ENCODE measurements at places on chromosomes 12 and 14.
A peak's percentile ranks its signal among the peaks of the same experiment; 100 is the strongest.

GRCh38 chr12:53324113-53324778, 2.8 kb upstream of the AAAS start:
- ATAC-seq, result no peak

- no peak for ATAC-seq
These were observed 56.4 kb downstream of the CMKLR1 start for GRCh38 chr12:108282676-108283075.

- no peak for ATAC-seq
These were observed 1.3 kb upstream of the MYG1 start for GRCh38 chr12:53298164-53298563.

GRCh38 chr12:43407816-43408645, 144.0 kb downstream of the ADAMTS20 start:
- no peak for ATAC-seq

- ATAC-seq, result no peak
These were observed 169.7 kb downstream of the KCNA5 start for GRCh38 chr12:5213336-5213735.

DNA sequence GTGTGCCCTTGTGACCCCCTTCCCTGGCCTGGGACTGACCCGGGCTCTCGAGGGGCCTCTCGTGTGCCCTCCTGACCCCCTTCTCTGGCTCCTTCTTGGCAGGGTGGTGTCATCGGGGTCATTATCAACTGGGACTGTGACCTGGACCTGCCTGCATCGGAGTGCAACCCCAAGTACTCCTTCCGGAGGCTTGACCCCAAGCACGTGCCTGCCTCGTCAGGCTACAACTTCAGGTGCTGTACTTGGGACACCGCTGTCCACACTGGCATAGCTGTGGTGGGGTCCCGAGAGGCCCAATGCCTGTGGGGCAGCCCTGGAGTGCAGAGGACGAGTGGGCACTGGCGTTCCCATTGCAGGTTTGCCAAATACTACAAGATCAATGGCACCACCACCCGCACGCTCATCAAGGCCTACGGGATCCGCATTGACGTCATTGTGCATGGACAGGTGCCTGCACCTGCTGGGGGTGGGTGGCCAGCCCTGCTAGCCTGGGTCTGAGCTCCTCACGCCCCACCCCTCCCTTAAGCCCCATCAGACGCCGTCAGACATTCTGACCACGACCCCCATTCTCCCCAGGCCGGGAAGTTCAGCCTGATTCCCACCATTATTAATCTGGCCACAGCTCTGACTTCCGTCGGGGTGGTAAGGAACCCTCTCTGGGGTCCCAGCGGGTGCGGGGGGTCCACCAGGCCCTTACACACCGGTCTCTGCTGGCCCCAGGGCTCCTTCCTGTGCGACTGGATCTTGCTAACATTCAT, 2.5 kb downstream of the P2RX2 start:
- no peak for ATAC-seq

DNA sequence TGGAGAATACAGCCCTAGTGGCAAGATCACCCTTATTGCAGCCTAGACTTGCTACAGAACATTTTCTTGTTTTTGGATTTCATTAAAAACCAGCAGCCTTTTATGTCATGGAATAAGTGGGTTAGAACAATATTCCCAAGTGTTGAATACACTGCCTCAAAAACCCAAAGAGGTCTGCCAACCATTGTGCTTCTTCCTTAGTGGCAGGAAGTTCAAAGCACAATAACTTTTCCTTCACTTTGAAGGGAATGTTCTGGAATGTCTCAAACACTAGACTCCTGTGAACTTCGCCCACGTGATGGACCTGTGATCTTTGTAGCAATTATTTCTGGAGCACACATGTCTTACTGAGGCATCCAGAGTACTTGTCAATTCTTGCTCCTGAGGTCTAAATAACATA, 8.5 kb downstream of the SLC17A8 start:
- ATAC-seq, result no peak

GRCh38 chr14:48333221-48333920, 658.0 kb upstream of the MDGA2 start:
- ATAC-seq, result peak; percentile 45

DNA sequence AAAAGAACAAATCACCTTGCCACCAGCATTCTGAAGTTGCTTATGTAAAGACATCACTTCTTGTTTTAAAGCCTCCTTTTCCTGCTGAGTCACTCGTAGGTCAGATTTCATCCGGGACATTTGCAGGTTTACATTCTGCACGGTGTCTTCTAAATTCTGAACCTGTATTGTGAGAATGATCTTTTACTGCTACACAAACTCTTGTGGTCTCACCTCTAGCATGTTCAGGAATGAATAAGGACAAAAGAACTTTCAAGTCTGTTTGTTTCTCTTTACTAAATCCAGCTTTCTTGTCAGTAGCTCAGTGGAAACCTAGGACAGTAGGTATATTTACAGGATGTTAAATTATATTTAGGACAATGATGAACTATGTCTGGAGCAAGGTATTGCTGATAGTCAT, 73.5 kb upstream of the SAV1 start:
- no peak for ATAC-seq

DNA sequence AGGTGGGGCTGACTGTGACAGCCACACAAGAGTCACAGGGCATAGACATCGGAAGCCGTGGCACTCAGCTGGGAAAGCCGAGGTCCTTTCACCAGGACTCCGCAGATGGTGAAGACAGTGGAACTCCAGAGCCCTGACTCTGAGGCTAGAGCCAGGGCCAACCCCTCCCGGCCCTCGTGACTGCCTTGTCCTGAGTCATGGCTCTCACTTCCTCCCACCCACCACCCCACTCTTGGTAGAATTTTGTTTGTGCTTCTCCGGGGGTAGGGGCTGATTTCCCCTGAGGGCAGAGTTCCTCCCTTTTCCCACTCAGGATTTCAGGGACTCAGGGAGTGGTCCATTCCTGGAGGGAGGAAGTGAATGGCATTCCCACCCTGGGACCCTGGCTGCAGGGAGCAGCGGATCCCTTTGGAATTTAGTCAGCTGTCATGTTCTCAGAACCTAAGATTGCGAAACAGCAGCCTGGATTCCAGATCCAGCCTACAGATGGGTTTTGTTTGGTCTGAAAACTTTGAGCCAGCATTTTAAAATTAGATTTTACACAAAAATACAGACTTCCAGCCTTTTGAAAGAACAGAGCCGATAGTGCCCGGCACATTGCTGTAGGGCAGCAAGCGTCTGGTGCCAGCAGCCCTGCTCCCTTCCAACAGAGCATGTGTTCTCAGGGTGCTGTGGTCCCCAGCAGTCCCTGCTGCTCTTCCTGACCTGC, 50.7 kb downstream of the TPCN1 start:
- peak; percentile 79 for ATAC-seq

GRCh38 chr12:4996714-4997113, 47.0 kb upstream of the KCNA5 start:
- ATAC-seq, result no peak

DNA sequence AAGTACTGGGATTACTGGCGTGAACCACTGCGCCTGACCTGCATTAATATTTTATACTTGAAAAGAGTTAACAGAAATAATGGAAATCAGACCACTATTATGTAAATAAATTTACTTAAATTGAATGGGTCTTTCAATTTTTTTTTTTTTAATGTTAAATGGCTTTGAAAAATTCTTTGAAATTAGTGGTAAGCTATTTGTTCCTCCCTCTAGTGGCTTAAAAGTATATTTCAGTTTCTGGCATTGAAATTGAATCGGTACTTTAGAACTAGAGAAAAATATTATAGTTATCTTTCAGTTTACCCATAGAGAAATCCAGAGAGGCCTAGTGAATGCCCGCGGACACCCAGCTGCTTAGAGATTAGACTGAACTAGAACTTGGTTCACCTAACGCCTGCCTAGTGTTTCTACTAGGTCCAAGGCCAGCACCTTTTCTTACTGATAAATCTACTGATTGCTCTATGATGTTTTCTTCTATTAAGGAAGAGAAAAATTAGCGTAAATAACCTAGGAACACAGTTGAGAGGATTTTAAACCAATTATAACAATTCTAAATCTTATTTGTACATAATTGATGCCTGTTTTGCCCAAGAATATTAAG, 106.5 kb downstream of the EML1 start:
- ATAC-seq, result no peak

DNA sequence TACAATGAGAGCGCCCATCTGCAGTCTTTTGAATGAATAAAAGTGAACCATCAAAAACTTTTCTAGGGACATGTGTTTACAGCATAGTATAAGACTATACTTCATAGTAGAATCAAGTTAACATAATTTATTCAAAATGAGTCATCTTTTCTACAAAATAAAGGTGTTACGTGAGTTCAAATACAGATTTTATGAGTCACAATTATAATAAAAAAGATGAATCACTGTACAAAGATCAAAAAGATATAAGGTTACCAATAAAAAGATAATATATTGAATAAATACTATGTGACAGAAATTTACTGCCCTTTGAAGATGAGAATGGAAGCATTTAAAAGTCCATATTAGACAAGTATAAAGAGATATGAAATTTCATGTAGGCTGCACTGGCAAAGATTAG, 2.8 kb downstream of the MBIP start:
- no peak for ATAC-seq

GRCh38 chr12:14454098-14454907, 88.8 kb downstream of the ATF7IP start:
- ATAC-seq, result peak; percentile 81

DNA sequence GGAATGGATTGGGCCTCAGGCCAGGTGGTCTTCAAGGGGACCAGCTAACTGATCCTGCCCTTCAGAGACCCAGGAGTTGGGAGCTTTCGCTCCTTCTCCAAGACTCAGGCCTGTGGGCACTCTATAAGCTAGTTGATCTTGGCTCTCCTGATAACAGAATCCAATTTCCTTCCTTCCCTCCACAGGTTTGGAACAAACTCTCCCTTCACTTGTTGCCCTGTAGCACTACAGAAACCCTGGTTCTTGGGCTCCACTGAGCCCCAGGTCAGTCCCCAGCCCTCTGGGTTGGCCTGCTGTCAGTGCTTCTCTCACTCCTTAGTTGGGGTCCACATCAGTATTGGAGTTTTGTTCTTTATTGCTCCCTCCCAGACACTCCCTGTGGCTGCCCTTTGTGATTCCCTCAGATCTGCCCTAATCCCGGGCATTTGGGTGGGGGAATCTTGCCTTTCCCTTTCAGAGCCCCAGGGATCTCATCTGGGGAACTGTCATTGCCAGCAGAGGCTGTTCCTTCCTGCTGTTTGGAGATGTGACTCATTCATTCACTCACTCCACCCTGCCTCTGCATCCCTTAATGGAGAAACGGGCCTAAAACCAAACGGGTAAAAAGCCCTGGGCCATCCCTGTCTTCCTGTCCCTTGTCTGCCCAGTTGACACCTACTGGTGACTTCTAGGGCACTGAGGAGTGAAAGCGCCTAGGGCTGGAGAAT, 4.4 kb upstream of the GPD1 start:
- no peak for ATAC-seq

DNA sequence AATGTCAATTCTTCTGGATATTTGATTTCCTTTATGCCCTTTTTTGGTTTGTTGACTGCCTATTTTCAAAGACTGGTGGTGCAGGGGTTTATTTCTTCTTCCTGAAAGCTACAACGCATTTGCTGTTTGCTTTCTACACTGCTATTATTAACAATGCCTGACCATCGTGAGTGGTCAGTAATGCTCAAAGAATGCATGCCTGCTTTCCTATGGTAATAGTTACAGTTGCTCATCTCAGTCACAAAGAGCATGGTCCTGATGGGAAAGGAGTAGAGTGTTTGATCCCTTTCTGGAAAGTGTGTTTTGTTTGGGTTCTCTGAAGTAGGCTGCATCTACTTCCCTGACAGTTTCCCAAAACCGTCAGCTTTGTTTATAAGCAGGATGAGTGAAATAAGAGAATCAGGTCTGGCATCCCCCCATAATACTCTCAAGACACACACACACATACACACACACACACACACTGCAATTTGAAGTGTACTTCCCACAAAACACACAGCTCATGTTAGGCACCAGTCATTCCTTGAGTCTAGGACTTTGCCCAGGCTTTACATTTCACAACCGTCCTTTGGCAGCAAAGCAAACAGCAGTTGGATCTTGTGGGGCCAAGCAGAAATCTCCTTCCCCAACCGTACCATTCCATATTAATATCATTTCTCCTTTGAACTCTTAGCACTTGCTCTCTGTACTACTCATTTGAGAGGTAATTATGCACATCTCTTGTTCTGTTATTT, 56.6 kb downstream of the SUDS3 start:
- no peak for ATAC-seq

- ATAC-seq, result no peak
These were observed 48.1 kb upstream of the TMED10 start for GRCh38 chr14:75224561-75224960.

GRCh38 chr12:56631790-56632700, 1.9 kb upstream of the BAZ2A start:
- ATAC-seq, result peak; percentile 12

GRCh38 chr12:39176356-39176755, 266.6 kb downstream of the KIF21A start:
- ATAC-seq, result no peak

DNA sequence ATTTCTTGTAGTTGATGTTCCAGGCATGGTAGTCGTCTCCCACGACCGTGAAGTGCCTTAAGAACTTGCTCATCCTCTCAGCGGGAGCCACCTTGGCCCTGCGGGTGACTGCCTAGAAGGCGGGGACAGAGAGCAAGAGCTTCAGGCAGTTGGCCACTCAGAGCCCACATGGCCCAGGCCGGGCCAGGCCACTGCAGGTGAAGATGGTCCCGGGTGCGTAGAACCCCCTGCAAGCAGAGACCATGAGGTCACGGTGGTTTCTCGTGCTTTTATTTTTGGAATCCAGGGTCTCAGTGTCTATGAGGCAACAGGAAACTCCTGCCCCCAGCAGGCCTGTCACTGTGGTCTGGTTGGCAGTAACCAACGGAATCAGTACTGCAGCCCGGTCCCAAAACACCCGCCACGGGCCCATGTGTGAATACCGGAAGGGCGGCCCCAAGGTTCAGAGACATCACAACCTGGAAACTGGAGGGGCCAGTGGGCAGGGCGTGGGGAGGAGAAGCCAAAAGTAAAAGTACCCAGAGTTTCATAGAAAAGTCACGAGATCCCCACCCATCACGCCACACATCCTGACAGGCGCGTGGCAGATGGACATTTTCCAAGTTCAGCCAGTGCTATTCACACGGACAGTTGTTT, 27.5 kb downstream of the HVCN1 start:
- no peak for ATAC-seq

Data from motor neuron (in vitro differentiated cells).